ENCODE measurements at places on chromosomes 3 and 15. TPM values are rescaled to one million over a fixed set of nuclear protein-coding genes. Genes with fewer than 3 reads are reported as not detected.

SCN5A gene
- total RNA-seq: not detected

CCK gene
- total RNA-seq: not detected

EHHADH gene
- 3.8 TPM for total RNA-seq

SERPINI2 gene
- total RNA-seq: not detected

SH2D7 gene
- 0.11 TPM for total RNA-seq

HDAC11 gene
- total RNA-seq: 1.3 TPM

MOBP gene
- not detected for total RNA-seq

TEX55 gene
- total RNA-seq: not detected

PLEKHO2 gene
- 24.2 TPM for total RNA-seq

OXTR gene
- 1.4 TPM for total RNA-seq

SCN10A gene
- total RNA-seq: not detected

FBXW12 gene
- not detected for total RNA-seq

NPAP1 gene
- total RNA-seq: not detected

SPSB4 gene
- not detected for total RNA-seq

TSPAN3 gene
- 16.3 TPM for total RNA-seq

ITIH4 gene
- 9.7 TPM for total RNA-seq

SLC38A3 gene
- not detected for total RNA-seq

ANKRD34C gene
- not detected for total RNA-seq

LRRC34 gene
- 5.1 TPM for total RNA-seq

RAD51 gene
- total RNA-seq: 64.7 TPM

SCN11A gene
- not detected for total RNA-seq

SI gene
- not detected for total RNA-seq

A4GNT gene
- total RNA-seq: not detected

MED12L gene
- 1.6 TPM for total RNA-seq

ZFYVE19 gene
- 35.4 TPM for total RNA-seq

Data from T-helper 2 cell treated with Interferon-gamma antibody and Interleukin-4, amounts not matched to agents 100 ng/mL and 5 ng/mL, for 36 hours (primary cell).